ENCODE measurements at places on chromosomes 6 and 20.

GRCh38 chr6:52102405-52102804 is 15.0 kb upstream of the PKHD1 start:
- no peak for DNase-seq

DNA sequence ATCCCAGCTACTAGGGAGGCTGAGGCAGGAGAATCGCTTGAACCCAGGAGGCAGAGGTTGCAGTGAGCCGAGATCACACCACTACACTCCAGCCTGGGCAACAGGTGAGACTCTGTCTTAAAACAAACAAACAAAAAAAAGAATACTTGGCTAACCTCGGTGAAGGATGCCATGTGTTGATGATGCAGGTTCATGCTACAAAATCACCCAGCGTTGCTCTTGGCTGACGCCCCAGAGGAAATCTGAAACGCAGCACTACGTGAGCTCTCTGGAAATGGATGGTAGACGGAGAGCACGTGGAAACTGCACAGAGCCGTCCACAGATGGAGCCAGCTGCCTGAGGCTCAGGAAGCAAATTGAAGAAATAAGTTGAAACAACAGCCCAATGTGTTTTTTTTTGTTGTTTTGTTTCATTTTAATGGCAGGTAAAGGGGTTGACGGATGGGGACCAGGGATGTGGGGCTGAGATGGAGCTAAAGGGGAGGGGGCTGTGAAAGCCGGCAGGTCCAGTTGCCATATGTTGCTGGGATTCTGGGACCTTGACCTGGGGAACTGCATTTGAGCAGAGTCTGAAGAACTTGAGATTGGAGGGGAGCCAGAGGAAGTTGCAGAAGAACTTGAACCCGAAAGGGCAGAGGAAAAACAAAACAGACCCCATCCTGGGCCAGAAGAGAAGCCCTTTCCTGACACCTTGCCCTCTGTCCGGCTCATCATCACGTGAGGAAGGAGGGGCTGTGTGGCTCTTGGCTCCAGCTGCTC is 12.8 kb upstream of the MANBAL start:
- DNase-seq, result peak; percentile 56

GRCh38 chr6:124443541-124443940 is 518.7 kb upstream of the RNF217 start:
- DNase-seq, result no peak

GRCh38 chr6:163971841-163972838 is 557.6 kb downstream of the QKI start:
- no peak for DNase-seq

DNA sequence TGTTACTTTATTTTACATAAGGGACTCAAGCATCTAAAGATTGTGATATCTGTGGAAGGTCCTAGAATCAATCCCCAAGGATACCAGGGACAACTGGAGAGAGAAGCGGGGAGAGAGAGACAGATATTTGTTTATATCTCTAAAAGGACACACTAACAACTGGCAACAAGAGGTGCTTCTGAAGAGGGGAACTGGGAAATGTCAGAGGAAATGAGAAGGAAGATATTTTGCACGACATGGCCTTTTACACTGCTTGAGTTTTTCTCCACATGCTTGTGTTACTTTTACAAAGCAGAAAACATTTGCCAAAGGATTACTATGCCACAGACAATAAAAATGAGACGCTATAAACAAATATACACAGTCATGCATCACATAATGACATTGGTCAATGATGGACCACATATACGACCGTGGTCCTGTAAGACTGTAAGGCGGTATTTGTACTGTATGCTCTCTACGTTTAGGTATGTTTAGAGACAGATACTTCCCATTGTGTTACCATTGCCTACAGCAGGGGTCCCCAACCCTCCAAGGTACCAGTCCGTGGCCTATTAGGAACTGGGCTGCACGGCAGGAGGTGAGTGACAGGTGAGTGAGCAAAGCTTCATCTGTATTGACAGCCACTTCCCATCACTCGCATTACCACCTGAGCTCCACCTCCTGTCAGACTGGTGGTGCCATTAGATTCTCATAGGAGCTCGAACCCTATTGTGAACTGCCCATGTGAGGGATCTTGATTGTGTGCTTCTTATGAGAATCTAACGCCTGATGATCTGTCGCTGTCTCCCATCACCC is 64.6 kb upstream of the PTPN1 start:
- no peak for DNase-seq
